Stimulated activated CD8-positive, alpha-beta memory T cell treated with anti-CD3 and anti-CD28 coated beads, Interleukin-15, amount 100 ng/mL, for 24 hours (primary cell): ENCODE measurements at places on chromosomes 4 and X.
A peak's percentile ranks its signal among the peaks of the same experiment; 100 is the strongest.

DNA sequence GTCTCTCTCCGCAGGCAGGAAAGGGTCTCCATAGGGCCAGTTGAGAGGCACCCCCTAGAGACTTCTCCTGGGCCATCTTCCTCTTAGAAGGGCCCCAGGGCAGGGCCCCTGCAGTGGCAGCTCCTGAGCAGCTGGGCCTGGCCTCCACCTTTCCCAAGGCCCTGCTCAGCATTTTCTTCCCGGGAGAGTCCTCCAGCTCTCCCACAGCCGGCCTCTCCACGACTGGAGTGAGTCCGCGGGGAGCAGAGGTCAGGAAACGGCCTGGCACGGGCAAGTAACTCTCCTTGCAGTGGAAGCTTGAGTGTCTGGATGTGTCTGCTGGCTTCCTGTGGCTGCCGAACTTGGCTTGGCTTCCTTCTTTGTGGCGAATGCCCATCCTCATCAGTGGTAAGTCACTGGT lies 1.6 kb upstream of the LOC101059915 start:
- no peak for DNase-seq

GRCh38 chr4:145957302-145957701 lies 18.7 kb upstream of the ZNF827 start:
- no peak for DNase-seq

- no peak for DNase-seq
These were observed 342.4 kb downstream of the BCOR start for GRCh38 chrX:39755143-39756032.

DNA sequence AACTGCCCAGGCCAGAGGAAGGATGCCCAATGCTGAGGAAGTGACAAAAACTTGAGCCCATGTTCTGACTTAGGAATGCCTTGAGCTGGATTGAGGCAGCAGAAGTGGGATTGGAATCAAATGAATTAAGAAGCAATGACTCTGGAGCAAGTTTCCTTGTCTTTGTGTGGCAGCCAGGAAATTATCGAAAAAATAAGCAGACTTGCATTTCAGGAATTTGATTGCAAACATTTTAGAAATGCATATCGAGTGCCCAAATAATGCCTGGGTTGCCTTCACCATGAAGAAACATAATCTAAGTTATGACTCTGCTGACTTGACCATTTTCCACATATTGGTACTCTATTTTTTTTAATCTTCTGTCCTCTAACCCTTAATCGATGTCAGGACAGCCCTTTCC lies 9.5 kb downstream of the CYTL1 start:
- no peak for DNase-seq

DNA sequence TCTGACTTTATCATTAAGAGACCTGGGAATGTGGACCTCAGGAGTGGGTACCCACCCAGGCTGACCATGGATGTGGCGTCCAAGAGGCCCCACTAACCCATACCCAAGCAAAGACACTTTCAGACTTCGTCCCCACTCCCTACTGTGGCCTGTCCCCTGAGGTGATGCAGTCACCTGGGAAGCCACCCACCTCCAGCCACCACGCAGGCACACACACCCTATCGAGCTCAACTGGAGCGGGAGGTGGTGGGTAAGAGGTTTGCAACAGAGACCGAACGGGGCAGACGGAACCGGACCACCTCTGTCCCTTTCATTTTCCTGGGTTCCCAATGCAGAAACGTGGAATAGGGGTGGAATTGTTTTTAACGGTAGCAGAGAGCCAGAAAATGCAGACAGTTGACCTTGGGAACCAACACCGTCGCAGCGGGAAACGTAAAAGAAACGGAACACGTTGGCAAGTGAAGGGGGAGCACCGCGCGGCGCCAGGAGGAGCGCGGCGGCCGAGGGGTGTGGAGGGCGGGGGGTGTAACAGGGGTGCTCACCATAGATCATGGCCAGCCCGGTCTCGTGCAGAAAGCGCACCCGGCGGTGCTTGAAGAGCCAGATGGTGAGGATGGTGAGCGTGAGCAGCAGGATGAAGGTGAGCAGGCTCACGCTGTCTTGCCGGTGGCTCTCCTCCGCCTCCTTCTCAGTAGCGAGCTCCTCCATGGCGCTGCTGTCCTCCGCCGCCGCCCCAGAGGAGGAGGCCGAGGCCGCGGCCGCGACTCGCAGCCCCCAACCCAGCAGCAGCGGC lies 559 bp downstream of the SLC9A7 start:
- DNase-seq: no peak

DNA sequence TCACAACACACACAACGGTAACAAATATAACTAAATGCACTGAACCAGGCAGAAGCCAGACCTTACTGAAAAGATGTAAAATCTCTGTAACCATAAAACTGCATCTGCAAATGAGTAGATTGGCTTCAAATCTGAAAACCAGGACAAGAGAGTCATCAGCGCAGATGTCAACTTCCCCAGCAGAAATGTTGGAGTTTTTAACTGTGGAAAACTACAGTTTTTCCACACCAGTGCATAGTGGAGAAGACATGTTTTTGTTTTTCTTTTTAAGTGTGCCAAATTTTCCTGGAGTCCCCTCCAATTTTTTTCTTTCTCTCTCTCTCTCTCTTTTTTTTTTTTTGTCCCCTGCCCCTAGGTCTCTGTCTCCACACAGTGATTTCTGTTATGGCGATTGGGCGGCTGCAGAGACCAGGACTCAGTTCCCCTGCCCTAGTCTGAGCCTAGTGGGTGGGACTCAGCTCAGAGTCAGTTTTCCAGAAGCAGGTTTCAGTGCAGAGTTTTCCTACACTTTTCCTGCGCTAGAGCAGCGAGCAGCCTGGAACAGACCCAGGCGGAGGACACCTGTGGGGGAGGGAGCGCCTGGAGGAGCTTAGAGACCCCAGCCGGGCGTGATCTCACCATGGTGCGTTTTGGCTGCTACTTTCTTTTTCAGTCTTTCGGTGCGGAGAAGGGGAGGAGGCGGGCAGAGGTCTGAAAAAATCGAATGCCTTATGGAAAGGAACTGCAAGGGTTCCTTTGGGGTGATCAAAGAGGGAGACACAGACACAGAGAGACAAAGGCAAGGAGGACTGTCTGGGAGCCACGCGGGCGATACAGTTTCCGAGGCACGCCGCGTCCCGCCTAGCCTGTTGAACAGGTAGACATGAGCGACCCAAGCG lies at the start of gene GUCY1A1:
TSS of gene GUCY1A1 (plus strand) at position 505 of the 878 bp plus-strand sequence. CDS start 30,020 bp downstream, outside the sequence.
- DNase-seq: no peak

DNA sequence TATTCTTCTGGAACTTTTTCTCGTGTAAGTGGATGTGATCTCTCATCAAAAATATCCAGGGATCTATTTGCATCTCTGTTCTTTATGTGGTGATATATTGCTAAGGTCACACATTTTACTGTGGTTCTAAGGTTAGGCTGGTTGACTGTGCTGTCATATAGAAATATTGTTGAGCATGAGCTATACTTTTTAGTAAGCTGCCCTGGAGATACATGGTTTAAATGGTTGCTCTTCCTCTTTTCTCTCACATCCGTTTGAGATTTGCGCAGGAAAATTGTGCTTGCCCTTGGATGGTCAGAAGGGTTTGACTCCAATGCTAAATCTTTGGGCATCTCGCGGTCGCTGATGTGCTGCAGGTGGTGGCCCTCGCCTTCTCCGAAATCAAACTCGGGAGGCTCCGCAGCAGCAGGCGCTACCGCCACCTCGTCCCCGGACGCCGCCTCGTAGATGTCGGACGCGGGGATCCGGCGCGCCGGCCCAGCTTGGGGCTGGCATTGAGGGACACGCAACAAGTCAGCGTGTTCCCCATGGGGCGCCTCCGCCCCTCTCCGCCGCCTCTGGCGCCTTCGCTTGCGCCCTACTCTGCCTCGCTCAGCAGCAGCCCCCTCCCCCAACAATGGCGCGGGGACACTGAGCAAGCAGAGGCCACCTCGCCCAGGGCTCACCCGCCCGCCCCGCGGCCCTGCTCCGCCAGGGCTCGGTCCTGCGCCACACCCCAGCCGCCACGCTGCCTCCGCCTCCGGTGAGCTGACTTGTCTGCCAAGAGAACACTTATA lies 154.5 kb downstream of the MSN start:
- DNase-seq: peak; percentile 1

DNA sequence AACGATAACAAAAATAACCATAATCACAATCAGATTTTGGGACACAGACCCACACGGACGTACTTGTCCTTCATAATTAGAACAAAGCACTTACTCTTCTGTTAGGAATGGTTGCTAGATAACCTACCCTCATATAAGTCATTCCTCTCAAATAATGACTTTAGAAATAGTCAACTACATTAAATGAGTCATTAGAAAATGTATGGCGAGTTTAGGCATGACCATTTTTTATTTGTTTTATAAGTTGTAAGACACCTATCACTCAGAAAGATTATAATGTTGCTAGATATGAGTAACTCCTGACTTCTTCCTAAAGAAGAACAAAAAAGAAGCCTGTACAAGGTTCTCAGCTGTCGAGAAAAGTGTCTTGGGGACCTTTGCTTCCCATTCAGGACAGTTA lies 1637.5 kb upstream of the PCDH7 start:
- DNase-seq: no peak

GRCh38 chr4:38644201-38644600 lies 19.8 kb upstream of the KLF3 start:
- DNase-seq: no peak

DNA sequence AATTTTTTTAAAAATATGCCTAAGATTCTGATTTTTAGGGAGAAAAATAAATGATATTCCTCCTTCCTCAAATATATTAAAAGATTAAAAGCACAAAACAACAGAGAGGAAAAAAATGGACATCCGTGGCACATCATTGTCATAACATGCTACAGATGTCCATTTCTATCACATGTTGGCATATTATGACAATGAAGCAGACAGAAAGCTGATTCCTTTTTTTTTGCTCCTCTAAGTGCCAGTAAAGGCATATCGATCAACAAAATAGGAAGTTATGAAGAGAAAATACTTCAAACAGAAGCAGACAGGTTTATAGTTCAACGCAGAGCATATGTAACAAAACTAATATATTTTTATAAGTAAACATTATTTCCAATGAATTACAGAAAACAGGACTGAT lies 11.2 kb downstream of the KLHL8 start:
- DNase-seq: no peak

DNA sequence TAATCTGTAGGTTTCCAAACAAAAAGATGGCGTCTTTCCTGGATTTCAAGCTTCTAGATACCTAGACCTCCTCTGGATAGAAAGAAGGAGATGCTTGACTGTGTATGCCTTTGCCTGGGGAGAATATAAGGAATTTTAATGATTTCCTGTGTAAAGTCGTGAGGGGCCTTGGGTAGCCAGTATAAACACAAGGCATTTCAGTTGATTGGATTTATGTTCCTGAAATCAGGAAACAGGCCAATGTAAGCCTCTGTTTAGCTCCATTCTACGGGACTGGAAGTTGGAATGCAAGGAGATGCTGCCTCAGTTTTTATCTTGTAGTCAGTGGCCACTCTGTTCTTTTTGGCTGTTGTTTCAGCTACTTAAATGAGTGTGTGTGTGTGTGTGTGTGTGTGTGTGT lies 137.2 kb downstream of the GUCY2F start:
- no peak for DNase-seq

DNA sequence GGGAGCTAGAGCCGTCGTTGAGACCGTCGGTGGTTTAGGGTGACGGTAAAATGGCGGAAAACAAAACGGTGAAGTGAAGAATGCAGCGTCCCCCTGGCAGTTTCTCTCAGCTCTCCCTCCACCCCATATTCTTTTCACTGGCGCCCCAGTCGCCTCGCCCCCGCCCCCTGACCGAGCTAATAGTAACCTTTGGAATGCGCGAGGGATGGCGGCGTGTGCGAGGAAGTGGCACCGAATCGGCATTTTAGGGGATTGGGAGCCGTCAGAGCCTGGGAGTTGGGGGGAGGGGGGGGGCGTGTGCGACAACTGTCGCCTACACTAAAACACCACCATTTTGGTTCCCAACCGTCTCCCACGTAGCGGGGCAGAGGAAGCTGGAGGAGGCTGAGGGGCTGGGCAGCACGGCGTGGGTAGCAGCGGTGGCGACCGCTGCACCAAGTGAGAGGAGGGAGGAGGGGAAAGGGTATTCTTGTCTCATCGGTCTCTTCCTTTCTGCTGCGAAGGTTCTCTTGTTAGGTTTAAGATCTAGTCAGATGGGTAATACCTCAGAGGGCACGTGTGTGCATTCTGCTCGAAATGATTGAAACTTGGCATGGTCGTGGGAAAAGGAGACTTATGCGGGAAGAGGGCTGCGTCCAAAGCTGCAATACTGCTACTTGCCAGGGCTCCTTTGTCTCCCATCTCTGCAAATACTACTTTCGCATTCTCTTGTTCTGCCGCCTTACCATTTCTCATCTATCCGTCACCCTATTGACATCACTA lies 840 bp downstream of the ZNF711 start:
- no peak for DNase-seq

- DNase-seq: no peak
These were observed 22.4 kb upstream of the TSPAN5 start for GRCh38 chr4:98680806-98681205.

GRCh38 chr4:61301271-61301670 lies 101.1 kb downstream of the ADGRL3 start:
- no peak for DNase-seq

- no peak for DNase-seq
These were observed 14.3 kb upstream of the IL21 start for GRCh38 chr4:122635205-122635604.

- DNase-seq: no peak
These were observed 59.4 kb upstream of the GK2 start for GRCh38 chr4:79467246-79467932.

DNA sequence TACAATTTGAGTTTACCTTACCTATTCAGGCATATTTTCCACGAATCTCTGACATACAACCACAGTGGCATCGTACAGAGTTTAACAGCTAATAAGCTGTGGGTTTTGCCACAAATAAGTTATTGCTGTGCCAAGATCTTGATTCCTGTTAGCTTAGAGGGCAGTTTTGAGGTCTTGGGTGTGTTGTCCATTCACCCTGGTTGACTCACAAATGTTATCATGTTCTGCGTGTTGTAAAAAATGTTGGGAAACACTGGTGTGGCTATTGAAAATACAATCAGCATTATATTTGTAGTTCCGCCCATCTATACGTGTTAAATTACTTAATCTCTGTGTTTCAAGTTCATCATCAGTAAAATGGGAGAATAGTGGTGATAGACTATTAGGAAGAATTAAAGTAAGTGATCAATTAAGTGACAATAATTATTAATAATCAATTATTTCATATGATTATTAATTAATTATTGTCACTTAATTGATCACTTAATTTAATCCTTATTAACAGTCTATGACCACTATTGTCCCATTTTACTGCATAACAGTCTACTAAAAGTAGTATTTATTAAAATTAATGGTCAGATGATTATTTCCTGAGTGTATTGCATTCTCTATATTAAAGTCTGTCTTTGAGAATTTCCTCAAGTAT lies 96.3 kb downstream of the TMA16 start:
- no peak for DNase-seq

GRCh38 chr4:1047976-1048772 lies 36.7 kb downstream of the FGFRL1 start:
- DNase-seq: no peak

- DNase-seq: no peak
These were observed 154.1 kb upstream of the FAM241A start for GRCh38 chr4:111991163-111991562.

GRCh38 chr4:14592950-14593349 lies 409.3 kb upstream of the CPEB2 start:
- no peak for DNase-seq

DNA sequence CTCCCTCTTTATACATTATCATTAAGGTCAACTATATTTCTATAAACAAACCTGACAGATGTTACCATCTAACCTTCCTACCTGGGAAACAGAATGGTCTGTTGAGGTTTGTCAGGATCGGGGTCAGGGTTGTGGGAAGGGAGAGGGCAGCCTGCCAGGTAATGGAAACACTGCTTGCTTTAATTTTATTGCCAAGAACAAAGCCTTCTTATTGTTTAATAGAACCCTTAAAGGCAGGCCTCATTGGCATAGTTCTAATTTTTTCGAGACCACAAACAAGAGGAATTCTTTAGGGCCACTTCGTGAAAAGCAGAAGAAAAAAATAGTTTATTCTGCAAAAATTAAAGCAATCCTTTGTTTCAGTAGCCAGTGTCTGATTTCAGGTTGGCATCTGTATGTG lies 113.2 kb downstream of the MID1 start:
- DNase-seq: no peak
